NCI-H524 treated with DMSO at 0.1 percent for 48 hours (cell line): ENCODE measurements at places on chromosomes 1 and 21.

DNA sequence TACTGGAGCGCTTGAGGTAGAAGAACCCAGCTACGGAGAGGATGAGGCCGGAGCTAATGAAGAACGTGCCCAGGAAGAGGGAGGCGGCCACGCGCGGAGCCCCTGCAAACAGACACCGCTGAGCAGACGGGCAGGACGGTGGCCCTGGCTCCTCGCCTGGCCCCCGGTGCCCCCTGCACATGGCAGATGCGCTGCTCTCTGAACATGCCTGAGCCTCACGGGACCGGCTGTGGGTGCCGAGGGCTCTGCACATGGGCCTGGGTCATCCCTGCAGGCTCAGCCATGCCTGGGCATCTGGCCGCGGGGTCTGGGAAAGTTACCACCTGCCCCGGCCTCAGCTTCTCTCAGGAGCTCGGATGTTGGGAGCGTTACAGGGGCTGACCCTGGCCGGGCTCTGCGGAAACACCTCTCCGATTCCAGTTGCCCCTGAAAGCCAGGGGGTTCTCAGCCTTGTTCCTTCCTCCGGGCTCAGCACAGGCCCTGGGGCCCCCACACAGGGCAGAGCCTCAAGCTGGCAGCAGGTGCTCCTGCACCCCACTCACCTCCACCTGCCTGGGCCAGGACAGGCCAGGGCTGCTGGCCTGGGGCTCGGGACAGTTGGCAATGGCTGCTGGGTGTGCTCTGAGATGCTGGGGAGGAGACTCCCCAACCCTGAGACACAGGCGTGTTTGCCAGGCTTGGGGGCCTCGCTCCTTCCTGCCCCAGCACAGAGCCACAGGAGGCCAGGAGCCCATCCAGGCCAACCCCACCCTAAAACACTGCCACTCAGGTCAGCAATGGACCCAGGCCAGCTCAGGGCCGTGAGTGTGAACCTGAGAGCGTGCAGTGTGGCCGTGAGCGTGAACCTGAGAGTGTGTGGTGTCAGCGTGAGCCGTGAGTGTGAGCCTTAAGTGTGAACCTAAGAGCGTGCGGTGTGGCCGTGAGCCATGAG is 12.1 kb upstream of the RNF223 start:
- DNase-seq: no peak

GRCh38 chr21:29072873-29073221 is 601 bp downstream of the CCT8 start:
- DNase-seq: no peak

DNA sequence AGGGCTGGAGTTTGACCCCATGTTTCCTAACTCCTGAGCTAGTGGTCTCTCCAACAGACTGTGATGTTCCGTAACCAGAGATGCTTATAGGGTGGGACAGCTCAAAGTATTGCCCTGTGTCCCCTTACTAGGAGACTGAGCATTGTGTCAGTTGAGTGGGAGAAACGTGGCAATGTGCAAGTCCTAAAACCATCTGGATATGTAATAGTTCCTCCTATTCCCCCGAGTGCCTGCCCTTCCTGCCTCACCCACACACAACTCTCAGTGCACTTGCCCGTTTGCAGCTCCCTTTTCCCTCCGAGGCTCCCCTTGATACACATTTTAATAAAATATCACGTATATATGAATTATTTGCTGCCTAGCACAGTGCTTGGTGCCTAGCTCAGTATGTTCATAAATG is 3.4 kb downstream of the PIGV start:
- DNase-seq: no peak

DNA sequence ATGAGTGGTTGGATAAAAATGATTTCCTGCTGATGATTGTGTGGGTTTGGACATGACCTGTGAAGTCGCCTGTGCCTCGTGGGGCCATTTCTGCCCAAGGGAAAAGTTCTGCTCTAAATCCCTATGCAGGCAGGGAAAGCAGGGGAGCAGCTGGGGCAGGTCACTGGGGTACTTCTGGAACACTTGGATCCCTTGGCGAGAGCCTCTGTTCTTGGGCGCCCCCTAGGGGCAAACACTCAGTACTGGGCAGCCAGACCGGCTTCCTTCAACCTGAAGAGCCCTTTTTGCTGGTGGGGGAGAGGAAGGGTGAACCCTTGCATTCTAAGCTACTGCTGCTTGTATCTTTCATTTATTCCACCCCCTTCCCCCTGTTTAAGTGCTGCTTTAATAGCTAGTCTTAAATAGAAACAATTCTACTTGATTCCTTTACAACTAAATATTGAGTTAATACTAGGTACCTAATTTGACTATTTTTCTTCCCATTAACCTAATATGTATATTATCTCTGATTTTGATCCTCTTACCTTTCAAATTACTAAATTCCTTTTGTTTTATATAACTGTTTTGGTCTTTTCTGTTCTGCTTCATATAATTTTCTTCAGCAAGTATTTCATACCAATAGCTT is 5.1 kb upstream of the CLEC20A start:
- peak; percentile 6 for DNase-seq

DNA sequence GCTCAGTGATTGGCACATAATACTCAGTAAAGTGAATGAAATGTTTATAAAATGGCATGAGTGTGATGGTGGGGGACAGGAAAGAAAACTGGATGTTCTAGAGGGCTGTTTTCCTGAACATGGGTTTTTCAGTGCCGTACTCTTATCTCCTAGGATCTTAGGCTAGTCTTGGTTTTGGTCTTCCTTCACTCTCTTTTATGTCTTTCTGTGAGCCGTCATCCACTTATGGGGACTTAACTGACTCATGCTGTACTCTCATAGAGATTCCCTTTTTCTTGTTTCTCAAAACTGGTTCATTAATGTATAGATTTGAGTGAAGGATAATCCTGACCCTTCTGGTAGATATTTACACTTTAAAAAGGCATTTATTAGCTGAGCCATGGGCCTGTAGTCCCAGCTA is 16.6 kb downstream of the AGO3 start:
- no peak for DNase-seq

GRCh38 chr1:83109692-83110091 is 889.2 kb downstream of the TTLL7 start:
- DNase-seq: no peak

DNA sequence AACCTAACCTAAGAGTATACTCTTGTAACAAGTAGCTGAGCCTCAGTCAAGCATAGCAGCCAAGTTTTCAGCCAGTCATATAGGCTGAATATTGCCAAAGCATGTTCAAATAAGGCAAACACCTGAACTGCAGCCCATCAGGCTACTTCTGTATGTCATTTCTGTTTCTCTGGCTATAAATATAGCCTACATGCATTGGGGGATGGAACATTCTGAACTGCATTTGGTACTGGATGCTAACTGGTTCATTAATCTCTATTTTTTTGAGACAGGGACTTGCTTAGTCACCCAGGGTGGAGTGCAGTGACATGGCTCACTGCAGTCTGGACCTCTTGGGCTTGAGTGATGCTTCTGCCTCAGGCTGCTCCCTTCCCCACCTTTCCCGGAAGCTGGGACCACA is 37.3 kb downstream of the MAST2 start:
- no peak for DNase-seq

DNA sequence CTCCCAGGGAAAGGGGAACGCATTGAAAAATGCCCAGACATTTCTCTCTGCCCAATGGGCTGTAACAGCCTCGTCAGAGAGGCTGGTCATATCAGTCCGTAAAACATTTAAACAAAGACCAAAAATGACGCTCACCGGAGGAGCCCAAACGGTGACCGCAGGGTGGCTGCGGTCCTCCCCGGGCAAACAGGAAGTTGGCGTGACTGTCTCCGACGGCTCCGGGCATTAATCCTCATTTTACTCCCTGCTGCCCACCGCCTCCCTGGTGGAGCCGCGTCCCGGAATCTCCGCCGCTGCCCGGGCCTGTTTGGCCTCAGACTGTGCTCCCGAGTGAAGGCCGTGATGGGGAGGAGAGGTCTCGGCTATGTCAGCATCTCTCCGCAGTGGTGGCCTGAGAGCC is 9.9 kb downstream of the PRDM16 start:
- DNase-seq: no peak

DNA sequence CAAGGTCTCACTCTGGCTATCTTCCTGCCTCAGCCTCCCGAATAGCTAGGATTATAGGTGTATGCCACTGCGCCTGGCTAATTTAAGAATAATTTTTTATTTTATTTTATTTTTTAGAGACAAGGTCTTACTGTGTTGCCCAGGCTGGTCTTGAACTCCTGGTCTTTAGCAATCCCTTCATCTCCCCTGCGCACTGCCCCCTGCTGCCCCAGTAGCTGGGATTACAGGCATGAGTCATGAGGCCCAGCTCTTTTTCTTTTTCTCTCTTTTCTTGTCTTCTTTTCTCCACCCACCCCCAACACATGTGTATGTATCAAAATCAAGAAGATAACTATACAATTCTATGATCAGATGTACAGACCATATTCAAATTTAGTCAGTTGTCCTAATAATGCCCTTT is 87.2 kb downstream of the PEX14 start:
- DNase-seq: no peak

- no peak for DNase-seq
Measured at GRCh38 chr1:94037392-94038229, 83.3 kb downstream of the ABCA4 start.

GRCh38 chr1:116207126-116207735 is 96.0 kb downstream of the MAB21L3 start:
- DNase-seq: no peak

DNA sequence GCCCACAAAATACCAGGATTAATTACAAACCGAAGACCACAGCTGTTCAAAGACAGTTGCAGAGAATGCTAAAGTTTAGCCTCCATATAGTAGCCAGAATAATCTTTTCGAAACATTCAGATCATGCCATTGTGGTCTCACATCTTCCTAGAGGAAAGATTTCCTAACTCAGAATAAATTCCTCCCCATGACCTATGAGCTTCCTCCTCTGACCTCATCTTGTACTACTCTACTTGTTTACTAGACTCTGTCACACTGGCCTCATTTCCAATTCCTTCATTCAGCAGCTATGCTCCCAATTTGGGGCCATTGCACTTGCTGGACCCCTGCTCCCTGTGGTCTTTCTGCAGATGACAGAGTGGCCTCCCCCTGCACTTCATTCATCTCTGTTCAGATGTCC is 71.8 kb upstream of the LRRC53 start:
- no peak for DNase-seq

- peak; percentile 63 for DNase-seq
Measured at GRCh38 chr1:203428981-203429599, 46.5 kb upstream of the PRELP start.
